T-helper 17 cell (primary cell): ENCODE measurements at places on chromosomes 1 and 21.
A peak's percentile ranks its signal among the peaks of the same experiment; 100 is the strongest.

GRCh38 chr1:246208105-246208504, 299.0 kb downstream of the SMYD3 start:
- peaks cover 11% of the 10 kb centered on the region for H3K36me3 ChIP-seq
- H3K4me3 ChIP-seq: no peak overlapping the region
- DNase-seq: no peak
- no peaks in the 10 kb centered on the region for H3K27me3 ChIP-seq
- H3K4me1 ChIP-seq: no peaks in the 10 kb centered on the region

- H3K36me3 ChIP-seq: peaks cover 2% of the 10 kb centered on the region
- H3K27me3 ChIP-seq: no peaks in the 10 kb centered on the region
- no peak overlapping the region for H3K27ac ChIP-seq
- H3K4me3 ChIP-seq: no peak overlapping the region
Measured at GRCh38 chr1:4315202-4315601, 339.2 kb upstream of the AJAP1 start.

GRCh38 chr1:17948594-17948993, 159.0 kb upstream of the IGSF21 start:
- H3K27me3 ChIP-seq: peaks cover 46% of the 10 kb centered on the region
- no peaks in the 10 kb centered on the region for H3K4me1 ChIP-seq
- peaks cover 14% of the 10 kb centered on the region for H3K36me3 ChIP-seq
- no peak for DNase-seq
- H3K27ac ChIP-seq: no peak overlapping the region

DNA sequence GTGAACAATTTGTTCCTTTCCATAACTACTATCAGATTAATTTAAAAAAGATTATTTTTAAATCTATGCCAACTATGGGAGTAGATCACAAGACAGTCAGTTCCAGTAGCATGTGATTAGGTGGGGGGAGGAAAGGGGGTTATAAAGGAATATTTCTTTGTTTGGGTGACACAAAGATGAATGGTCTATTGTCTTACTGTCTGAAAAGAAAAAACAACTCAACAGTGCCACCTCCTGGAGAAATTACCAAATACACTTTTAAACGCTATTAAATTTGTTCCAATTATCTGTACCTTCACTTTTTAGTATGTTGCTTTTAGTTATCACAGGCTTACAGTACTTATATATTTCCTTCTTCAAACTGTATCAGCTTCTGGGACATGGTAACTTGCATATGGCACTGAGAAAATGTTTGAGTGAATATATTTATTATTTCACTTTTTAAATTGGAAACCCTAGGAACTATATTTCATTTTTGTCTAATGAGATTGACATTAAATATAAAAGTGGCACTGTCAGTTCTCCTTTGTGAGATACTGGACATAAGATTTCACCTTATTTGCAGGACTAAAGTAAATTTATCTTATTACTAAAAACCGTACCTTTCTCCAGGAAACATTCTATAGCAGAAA, 1.7 kb upstream of the SORT1 start:
- no peak for DNase-seq
- H3K27me3 ChIP-seq: peaks cover 33% of the 10 kb centered on the region
- H3K27ac ChIP-seq: no peak overlapping the region
- H3K36me3 ChIP-seq: no peaks in the 10 kb centered on the region
- peak overlapping the region; percentile 19 for H3K4me3 ChIP-seq
- H3K4me1 ChIP-seq: peaks cover 2% of the 10 kb centered on the region

DNA sequence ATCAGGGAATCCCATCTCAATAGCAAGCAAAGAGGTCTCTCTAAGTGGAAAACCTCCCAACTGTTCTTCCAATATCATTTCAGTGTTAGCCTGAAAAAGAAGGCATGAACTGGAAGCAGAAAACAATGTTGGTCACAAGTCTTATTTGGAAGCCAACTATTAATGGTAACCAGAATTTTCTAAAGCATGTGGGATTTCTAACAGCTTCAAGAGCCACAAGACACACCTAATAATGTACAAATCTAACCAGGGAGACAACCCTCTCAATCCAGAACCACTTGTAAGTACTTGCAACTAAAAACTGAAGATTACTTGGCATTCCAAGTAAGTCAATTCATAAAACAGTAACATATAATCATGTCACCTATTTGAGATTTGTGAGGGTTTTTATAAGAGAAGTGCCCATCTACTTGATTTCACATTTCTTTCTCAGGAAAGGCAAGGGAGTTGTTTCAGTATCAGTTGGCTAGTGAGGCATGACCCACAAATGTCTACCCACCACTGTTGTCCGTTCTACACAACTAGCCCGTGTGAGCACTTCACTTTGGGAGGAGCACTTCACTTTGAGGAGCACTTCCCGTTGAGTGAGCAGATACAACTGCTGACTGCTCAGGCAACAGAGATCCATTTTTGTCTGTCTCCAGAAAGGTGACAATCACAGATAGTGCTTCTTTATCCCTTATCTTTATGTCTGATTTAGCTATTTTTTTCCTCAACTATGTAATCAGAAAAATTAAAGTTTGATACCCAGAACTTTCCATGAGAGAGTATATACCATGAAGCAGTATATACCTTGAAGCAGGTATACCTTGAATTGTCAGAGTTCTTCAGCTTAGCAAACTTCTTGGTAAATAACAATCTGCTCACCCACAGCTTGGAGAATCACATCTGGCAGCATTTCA, 11.1 kb downstream of the STX6 start:
- H3K4me1 ChIP-seq: peaks cover 27% of the 10 kb centered on the region
- H3K36me3 ChIP-seq: no peaks in the 10 kb centered on the region
- no peak for DNase-seq
- no peak overlapping the region for H3K27ac ChIP-seq
- no peak overlapping the region for H3K4me3 ChIP-seq

DNA sequence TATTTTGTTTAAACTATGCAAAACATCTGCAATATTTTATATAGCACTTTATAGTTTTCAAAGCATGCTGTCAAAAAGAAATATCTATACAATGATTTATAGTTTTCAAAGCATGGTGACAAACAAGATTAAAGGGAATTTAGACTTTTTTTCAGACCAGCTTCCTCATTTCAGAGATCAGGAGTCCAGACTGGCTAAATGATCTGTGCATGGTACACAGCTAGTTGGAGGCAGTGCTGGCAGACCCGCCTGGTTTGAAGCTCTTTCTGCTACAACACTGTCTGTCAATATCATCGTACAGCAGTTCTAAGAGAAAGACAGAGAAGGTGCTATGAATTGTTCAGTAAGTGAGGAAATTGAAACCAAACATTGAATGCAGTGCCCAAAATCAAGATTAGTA, 479.0 kb downstream of the PTBP2 start:
- DNase-seq: no peak
- peaks cover 2% of the 10 kb centered on the region for H3K4me1 ChIP-seq

- peaks cover 18% of the 10 kb centered on the region for H3K4me1 ChIP-seq
- DNase-seq: no peak
Measured at GRCh38 chr1:36178471-36179219, 22.7 kb downstream of the MAP7D1 start.

DNA sequence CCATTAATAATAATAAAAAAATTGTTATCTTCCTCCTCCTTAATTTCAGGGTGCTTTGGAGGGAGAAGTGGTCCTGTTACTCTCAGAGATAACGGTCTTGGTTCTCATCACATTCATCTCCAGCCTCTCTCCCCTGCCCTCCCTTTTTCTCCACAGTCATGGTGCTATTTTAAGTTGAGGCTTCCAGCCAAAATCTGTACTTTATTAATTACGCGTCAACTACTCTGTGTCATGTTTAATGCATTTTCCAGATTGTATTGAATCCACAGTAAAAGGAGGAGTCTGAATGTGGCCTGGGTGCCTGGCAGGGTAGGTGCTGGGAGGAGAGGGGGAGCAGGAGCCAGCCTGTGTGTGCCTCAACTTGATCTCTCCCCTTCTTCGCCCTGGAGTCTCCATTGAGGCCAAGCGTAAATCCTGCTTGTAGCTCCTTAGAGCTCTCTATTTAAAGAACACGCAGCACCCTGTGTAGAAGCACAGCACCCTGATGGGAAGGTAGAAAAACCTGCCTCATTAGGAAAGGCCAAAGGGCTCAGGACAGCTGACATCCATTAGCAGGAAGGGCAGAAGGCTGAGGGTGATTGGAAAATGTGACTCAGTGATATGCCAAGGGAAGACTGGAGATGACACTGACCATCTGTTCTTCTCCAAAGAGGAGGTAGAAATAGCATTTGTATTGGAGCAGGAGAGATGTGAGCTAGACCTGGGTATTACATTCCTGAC, 82.4 kb downstream of the PLXNA2 start:
- no peak for DNase-seq
- no peak overlapping the region for H3K4me3 ChIP-seq
- peaks cover 11% of the 10 kb centered on the region for H3K36me3 ChIP-seq
- H3K27me3 ChIP-seq: peaks cover 89% of the 10 kb centered on the region
- no peak overlapping the region for H3K27ac ChIP-seq

DNA sequence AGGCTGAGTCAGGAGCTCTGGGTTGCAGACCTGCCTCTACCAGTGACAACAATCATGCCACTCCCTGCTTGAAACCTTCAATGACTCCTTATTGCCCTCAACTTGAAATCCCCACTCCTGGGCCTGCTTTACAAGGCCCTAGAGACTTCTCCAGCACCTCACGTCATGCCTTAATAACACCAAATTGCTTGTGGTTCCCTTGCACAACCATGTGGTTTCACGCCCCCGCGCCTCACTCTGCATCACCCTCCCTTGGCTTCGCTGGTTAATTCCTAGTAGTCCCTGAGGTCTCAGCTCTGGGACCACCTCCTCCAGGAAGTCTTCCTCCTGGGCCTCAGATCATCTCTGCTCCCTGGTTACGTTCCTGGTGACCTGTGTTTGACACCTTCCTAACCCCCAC, 33.0 kb downstream of the EPHA2 start:
- H3K4me3 ChIP-seq: no peak overlapping the region
- no peaks in the 10 kb centered on the region for H3K36me3 ChIP-seq
- peaks cover 7% of the 10 kb centered on the region for H3K27me3 ChIP-seq
- no peak overlapping the region for H3K27ac ChIP-seq

DNA sequence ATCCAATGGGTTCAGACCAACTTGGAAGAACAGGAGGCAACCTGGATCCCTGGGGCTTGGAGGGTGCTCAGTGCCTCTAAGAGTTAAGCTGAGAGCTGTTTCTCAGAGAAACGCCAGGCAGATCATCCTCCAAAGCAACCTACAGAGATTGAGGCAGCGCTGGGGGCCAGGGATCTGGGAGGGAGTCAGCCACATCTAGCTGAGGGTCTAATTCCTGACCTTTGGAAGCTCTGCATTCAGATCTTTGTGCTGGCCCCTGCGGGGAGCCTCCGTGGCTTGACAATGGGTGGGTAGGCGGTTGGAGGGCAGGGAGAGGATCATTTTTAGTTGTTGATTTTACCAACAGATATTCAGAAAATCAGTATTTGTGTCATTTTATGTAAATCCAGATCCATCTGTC, 79.3 kb downstream of the DDX20 start:
- DNase-seq: no peak
- H3K4me3 ChIP-seq: no peak overlapping the region
- no peaks in the 10 kb centered on the region for H3K4me1 ChIP-seq
- H3K36me3 ChIP-seq: peaks cover 3% of the 10 kb centered on the region

DNA sequence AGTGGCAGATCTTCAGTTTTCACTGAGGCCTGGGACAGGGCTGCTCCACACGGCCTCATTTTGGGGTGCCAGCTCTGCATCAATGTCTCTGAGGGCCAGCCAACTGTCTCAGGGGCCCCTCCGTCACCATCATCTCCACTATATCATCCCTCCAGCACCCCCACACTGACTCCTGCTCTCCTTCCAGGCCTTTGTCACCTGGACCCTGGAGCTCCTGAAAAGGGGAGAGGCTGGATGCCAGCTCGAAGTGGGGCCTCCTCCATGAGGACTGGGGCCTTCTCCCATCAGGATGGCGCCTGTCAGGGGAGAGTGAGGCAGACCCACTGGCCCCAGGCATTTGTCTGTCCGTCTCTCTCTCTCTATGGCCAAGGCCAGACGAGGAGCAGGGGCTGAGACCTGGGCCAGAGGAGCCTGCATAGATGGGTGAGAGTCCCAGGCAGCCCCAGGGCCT, 44.7 kb upstream of the LRP8 start:
- no peaks in the 10 kb centered on the region for H3K36me3 ChIP-seq
- peaks cover 16% of the 10 kb centered on the region for H3K4me1 ChIP-seq
- peaks cover 14% of the 10 kb centered on the region for H3K27me3 ChIP-seq
- no peak overlapping the region for H3K27ac ChIP-seq
- no peak for DNase-seq

DNA sequence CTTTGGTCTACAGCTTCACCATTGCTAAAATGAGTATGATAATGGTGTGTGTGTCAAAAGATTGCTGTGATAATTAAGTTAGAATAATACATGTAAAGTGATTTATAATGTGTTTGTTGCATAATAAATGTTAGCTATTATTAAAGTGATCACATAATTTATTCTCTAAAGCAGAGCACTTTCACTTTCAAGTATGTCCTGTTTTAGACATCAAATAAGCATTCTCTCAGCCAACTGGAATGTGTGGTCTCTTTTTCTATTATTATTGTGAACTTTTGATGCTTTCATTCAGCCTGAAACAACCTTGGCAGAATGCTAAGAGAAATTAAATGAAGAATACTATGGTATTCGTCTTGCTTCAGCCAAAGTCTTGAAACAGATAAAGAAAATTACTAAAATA, 102.8 kb upstream of the COL11A1 start:
- H3K27me3 ChIP-seq: no peaks in the 10 kb centered on the region
- H3K27ac ChIP-seq: no peak overlapping the region

- H3K4me3 ChIP-seq: no peak overlapping the region
- H3K36me3 ChIP-seq: no peaks in the 10 kb centered on the region
- DNase-seq: no peak
- H3K27ac ChIP-seq: no peak overlapping the region
Measured at GRCh38 chr21:38475519-38475918, 22.8 kb downstream of the ERG start.

DNA sequence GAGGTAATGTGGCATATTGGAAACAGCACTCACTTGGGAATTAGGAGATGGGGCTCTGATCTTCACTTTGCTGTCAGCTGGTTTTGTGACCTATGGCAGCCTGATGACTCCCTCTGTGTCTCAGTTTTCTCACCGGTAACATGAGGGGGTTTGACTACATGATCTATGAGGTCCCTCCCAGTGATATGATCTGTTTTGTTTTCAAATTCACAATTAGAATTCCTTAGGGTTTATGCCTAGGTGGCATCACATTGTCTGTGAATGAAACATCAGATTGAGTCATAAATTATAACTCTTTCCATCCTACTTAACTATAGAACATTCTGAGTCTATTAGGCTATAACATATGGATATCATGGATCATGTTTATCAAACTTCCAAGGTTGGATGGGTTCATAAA, 386.6 kb downstream of the PTBP2 start:
- peaks cover 4% of the 10 kb centered on the region for H3K36me3 ChIP-seq
- H3K4me3 ChIP-seq: no peak overlapping the region
- no peak overlapping the region for H3K27ac ChIP-seq
- no peak for DNase-seq
- no peaks in the 10 kb centered on the region for H3K27me3 ChIP-seq

- DNase-seq: no peak
- no peak overlapping the region for H3K4me3 ChIP-seq
- H3K4me1 ChIP-seq: peaks cover 7% of the 10 kb centered on the region
- peaks cover 3% of the 10 kb centered on the region for H3K36me3 ChIP-seq
Measured at GRCh38 chr21:26055010-26055409, 115.6 kb downstream of the APP start.
